ENCODE measurements at places on chromosomes 16 and 17.
A peak's percentile ranks its signal among the peaks of the same experiment; 100 is the strongest.

- DNase-seq = no peak
These were observed 87.9 kb upstream of the TOB1 start for GRCh38 chr17:50953831-50954601.

DNA sequence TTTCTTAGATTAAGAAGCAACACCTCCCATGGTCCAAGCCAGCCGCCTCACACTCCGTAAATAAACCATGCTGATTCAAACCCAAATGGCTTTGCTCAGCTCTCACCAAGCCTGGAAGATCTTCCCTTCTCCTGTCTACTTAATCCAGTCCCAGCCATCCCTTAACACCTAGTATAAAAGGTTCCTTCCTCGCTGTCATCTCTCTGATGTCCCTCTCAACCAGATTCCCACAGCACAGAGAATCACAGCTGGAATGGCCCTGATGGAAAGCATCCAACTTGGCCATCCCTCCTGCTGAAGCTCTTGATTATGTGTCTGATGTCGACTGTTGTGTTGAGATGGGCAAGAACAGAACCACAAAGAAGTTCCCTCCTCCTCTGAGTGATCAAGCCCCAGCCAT is 50.6 kb upstream of the ADCY9 start:
- no peak for DNase-seq

DNA sequence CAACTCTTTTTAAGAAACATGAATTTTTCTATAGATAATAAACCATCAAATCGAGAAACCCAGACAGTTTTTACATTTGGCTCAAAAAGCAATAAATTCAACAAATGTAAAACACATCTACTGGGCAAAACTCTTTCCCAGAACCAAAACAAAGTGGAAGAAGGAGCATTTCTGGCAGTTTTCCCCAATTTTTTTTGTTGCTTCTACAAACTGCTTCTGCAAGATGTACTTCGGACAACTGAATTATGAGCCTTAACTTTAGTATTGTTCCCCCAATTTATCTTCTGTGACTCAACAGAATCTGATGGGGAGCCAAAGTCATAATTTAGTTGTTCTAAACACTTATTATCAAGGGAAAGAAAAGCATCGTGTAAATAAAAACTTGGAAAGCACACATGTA is 1047.2 kb downstream of the CDH11 start:
- DNase-seq = no peak

DNA sequence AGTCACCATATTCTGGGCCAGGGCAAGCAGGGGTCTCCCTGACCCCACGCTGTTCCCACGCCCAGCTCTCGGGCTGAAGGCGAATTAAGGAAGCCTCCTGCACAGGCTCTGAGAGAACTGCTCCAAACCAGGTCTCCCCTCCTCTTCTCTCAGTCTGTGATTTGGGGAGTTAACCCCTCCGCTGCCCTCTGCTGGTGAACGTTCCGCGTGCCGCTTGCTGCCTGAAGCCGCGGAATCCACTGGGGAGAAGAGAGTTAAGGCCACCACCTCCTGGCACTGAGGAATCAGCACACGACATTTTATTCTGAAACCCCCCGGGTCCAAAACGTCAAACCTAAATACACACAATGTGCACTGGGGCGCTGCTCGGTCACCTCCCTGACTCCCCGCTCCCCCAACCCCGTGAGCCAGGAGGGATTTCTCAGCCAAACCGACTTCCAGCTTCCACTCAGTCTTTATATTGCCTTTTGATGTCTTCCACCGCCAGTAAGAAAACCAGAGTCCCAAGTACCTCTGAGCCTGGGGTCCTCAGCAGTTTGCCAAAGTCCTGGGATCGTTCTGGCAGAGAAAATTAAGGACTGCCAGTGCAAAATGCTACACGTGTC is 54.4 kb upstream of the RCVRN start:
- no peak for DNase-seq

DNA sequence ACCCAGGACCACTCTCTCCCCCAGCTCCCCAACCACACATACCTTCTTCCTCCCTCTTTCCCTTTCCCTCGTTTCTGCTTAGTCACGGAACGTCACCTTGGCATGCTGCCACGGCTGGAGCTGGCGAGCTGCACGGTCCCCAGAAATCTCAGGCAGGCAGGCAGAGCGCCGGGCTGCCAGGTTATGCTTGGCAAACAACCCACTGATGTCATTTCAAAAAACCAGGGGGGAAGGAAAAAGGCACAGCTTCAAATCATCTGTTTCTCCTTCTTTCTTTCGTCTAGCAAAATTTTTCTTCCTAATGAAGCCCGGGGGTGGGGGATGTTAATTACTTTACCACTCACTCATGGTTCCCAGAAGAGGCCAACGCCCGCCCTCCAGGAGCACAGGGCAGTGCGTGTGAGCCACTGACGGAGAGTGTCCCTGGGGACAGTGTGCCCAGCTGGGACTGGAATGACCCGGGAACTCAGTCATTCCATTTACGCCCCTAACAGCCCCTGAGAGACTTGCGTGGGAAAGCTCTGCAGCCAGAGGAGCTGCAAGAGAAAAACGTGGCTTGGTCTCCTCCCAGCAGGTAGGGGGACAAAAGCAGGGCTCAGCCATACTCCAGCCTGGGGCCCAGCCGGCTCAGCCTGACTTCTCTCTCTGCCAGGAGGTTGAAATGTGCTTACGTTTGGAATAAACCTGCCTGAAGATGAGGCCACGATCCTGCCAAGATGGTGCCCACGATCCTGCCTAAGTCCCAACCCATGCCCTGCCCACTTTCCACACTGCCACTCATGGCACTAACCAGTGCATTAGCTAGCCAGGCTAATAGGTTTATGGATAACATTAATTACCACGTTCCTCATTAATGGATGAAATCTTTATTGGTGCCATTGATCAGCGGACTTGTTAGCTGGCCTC is 198.9 kb downstream of the ZFHX3 start:
- DNase-seq = peak; percentile 28

- DNase-seq = no peak
These were observed 4.3 kb upstream of the CPSF4L start for GRCh38 chr17:73265646-73266640.

DNA sequence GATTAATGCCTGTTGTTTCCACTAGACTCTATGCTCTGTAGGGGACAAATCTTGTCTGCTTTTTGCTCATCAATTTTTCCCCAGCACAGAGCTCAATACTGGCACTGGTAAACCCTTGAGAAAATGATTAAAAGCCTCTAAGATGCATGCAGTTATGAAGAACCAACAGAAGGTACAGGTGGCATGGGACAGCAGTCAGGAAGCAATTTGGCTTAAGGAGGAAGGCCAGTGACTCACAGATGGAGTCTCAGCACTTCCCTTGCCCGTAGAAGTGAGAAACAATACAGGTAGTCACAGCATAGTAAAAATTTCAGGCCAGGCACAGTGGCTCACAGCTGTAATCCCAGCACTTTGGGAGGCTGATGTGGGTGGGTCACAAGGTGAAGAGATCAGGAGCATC is 504.7 kb upstream of the RBFOX1 start:
- no peak for DNase-seq

DNA sequence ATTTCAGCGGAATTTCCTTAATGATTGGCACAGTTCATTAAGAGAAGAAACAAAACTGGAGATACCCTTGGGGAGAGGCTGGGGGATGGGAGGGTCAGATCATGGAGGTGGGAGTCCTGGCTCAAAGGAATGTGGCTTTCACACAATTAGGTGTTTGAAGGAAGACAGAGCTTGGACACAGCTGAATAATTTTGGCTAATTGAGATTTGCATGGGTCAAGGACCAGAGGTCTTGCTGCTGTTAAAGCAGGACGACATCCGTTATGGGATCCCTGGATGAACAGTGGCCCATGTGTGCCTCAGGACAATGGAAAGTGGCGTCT is 160.3 kb downstream of the HS3ST3B1 start:
- no peak for DNase-seq

DNA sequence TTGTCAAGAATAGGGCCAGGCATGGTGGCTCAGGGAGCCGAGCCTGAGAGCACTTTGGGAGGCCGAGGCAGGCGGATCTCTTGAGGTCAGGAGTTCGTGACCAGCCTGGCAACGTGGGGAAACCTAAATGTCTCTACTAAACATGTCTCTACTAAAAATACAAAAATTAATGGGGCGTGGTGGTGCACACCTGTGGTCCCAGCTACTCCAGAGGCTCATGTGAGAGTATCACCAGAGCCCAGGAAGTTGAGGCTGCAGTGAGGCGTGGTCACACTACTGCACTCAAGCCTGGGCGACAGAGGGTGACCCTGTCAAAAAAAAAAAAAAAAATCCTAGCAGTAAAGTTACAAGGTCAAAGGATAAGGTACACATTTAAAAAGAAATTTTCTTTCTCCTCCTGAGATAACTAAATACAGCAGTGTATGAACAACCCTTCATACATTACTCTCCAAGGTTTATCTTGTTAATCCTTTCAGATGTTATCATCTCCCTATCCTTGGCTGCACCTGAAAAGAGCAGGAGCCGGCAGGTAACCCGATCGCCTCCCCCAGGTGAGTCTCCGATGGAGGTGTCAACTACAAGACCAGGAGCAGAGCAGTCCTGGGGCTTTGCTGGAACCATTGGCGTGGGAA is 122.3 kb downstream of the GOSR1 start:
- no peak for DNase-seq

- DNase-seq = no peak
These were observed 25.6 kb upstream of the RMI2 start for GRCh38 chr16:11319529-11320146.

DNA sequence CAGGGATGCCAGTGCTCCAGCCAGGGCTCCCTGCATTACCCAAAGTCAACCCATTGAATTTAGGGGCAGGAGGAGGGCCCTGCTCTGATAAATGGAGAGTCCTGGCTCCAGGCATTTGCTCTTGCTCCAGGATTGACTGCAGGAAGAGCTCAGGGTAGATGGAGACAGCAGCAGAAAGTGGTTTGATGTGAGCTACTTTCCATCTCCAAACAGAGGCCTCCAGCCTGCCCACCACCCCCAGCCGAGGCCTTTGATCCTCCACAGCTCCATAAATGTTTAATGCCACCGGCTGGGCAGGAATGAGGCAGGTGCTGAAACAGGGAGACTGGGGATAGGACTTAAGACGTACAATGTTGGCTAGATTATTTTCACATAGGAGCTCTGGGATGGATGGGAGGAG is 4.3 kb upstream of the SEZ6 start:
- DNase-seq = no peak

GRCh38 chr17:73286863-73287296 is 24.9 kb downstream of the CDC42EP4 start:
- no peak for DNase-seq

DNA sequence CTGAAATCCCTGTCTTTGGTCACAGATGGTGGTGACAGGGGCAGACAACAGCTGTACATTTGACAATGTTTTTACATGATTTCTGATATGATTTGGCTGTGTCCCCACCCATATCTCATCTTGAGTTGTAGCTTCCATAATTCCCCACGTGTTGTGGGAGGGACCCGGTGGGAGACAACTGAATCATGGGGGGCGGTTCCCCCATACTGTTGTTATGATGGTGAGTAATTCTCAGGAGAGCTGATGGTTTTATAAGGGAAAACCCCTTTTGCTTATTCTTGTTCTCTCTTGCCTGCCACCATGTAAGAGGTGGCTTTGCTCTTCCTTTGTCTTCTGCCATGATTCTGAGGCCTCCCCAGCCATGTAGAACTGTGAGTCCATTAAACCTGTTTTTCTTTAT is 353.9 kb downstream of the CPPED1 start:
- no peak for DNase-seq

DNA sequence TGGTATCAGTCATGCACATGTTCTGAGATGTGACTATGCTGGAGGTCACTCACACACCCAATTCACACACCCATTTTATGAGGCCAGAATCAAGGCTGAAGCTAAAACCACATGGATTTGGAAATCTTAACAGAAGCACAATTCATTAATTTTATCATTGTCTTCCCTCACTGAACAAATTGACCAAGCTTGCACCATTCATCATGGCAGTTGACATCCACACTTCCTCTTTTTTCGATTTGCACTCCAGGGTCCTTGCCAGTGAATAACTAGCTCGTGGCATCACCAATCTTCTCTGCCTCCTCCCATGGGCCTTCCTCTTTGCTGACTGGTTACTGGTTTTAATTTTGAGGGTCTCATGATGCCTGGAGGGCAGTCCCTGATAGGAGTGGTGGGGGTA is 123.0 kb upstream of the ASIC2 start:
- DNase-seq = no peak

DNA sequence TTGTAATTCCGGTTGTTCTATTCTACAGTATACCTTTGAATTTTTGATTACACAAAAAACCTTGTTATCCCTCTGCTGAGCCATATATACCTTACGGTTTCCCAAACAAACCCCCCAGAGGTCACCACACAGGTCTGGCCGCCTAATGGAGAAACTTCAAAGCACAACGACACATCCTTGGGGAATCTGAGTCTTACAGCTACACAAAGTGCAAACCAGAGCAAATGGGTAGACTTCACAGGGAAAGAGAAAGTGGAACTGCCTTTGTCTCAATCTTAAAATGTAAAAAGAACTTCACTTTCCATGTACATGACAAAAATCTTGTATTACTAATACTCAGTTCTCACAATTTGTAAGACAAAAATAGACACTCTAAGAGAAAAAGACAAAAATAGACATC is 2.7 kb downstream of the FBXO31 start:
- no peak for DNase-seq

GRCh38 chr17:57892820-57893595 is 43.2 kb upstream of the MRPS23 start:
- DNase-seq = peak; percentile 91

DNA sequence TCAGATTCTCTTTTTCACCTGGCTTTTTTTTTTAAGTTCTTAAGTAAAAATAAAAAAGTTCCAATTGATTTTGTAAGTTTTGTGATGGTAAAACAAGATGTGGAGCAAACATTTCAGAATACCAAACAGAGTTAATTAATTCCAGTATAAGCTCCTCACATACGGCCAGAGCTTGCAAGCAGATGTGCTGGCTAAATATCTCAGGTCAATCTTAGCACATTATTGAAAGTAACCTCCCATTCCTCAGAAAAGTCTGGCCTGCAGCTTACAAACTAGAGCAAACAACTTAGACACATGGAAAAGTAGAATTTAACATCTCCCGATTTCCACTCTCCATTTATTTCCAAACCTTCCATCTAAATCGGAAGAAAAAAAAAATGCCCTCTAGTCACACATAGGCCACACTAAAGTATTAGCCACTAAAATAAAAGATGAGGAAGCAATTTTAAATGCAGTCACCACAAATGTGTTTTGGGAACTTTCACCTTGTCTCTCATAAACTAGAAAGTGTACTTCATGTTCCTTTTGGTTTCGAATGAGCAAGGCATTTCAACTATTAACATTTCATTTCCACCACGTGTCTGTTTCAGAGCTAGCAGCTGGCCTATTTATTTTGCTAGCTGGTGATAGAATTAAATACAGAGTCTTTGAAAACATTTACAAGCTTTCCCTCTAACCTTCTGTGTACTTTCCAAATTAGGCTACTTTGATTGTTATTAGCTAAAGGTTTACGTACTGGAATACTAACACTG is 143.3 kb downstream of the STX8 start:
- no peak for DNase-seq

- no peak for DNase-seq
These were observed 463.5 kb downstream of the HS3ST4 start for GRCh38 chr16:26155221-26155620.

DNA sequence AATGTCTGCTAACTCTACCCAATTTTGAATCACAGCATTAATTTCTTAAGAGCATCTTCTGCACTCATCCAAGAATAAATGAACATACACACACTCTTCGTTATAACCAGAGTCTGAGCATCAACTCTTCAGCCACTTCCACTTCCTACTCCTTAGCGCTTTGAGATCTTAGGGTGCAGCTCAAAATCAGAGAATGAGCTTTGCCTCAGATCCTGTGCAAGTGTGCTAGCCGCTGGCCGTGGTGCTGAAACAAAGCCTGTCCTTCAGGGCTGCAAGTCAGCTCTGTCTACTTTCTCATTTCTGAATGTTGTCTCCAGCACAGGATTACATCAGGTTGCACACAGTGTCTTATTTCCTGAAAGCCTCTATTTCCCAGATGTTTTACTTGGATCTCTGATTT is 165.4 kb downstream of the AIPL1 start:
- no peak for DNase-seq
